ENCODE measurements at places on chromosomes 5 and 9. TPM values are rescaled to one million over a fixed set of nuclear protein-coding genes. Genes with fewer than 3 reads are reported as not detected.

The ABLIM3 gene
- 24.2 TPM for total RNA-seq

The ADAMTS19 gene
- not detected for total RNA-seq

The PRR16 gene
- total RNA-seq: 0.11 TPM

The SEMA5A gene
- total RNA-seq: 0.43 TPM

The SHB gene
- total RNA-seq: 21.0 TPM

All from dermis lymphatic vessel endothelial cell (primary cell).